ENCODE measurements at places on chromosomes 3 and 15.

DNA sequence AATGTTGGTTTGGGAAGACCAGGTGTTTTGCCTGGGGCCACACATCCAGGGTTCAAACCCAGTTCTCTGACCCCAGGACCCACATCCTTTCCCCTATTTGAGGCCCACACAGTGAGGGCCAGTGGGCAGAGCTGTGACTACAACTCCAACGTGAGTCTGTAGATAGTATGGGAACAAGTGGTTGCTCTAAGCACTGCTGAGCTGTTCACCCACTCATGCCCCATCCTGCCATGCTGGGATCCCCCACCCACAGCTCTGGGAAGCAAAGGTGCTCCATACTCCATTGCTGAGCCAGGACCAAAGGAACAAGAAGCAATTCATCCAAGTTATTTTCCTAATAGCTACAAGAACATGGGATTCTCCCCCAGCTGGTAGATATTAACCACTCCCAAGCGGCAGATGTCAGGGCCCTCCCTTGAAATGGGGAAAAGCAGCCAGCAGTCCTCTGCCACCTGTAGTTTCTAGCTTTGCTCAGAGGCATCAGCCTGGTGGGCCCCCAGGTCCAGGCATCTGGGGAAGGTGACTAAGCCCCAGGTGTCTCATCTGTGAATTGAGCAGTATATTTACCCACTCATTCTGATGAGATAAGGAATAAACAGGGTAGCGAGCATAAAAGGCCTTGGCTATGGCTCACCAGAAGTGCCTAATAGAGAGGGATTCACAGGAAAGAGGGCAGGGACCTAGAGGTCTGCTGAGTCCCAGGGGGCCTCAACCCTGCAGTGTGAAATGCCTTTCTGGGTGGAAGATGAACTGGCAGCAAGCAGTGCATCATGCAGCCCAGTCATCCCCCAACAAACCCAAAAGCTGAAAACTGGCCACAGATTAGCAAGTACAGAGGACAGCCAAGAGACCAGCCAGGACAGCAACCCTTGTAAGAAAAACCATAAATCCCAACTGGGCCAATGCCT is 33.4 kb downstream of the POC1A start:
- DNase-seq: no peak

- no peak for DNase-seq
Measured at GRCh38 chr3:193948459-193948858, 187.5 kb upstream of the HES1 start.

DNA sequence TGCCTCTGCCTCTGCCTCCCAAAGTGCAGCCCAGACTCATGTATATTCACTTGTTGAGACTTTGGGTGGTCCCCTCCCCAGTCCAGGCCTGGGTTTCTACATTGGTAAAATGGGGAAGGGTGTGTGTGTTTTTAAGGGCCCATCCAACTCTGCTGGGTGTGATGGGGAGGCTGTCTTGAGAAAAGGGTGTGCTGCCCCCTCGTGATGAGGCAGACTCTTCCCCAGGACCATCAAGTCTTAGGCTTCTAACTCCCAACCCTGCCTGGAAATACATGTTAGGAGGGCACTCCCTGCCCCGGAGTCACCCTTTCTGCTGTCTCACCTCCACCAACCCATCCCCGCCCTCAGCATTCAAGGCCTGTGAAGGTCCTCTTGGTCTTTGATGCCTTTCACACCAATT is 4.4 kb upstream of the PTPN23 start:
- DNase-seq: no peak

- no peak for DNase-seq
Measured at GRCh38 chr3:148435534-148435933, 262.2 kb upstream of the AGTR1 start.

- no peak for DNase-seq
Measured at GRCh38 chr3:126557761-126558160, 971 bp downstream of the C3orf22 start.

GRCh38 chr3:102182162-102182561 is 252.7 kb upstream of the ZPLD1 start:
- DNase-seq: no peak

- DNase-seq: peak; percentile 74
Measured at GRCh38 chr3:44886561-44886960, 12.2 kb downstream of the TGM4 start.

DNA sequence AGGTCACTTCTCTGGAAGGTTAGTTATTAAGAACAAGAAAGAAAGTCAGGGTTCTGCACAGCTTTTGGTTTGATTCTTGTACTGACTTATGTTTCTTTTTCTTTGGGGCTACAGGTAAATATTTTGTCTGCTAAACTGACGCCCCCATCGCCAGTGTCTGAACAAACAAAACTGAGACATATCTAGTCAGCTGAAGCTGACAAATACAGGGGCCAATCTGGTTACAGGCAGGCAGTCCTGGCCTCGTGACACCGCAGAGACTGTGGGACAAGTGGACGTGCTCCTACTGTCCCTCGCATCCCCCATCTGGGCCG is 4.6 kb upstream of the RPL14 start:
- DNase-seq: no peak

GRCh38 chr3:191768421-191768820 is 307.5 kb downstream of the PYDC2 start:
- no peak for DNase-seq

GRCh38 chr3:103511891-103512290 is 1077.1 kb downstream of the ZPLD1 start:
- no peak for DNase-seq

DNA sequence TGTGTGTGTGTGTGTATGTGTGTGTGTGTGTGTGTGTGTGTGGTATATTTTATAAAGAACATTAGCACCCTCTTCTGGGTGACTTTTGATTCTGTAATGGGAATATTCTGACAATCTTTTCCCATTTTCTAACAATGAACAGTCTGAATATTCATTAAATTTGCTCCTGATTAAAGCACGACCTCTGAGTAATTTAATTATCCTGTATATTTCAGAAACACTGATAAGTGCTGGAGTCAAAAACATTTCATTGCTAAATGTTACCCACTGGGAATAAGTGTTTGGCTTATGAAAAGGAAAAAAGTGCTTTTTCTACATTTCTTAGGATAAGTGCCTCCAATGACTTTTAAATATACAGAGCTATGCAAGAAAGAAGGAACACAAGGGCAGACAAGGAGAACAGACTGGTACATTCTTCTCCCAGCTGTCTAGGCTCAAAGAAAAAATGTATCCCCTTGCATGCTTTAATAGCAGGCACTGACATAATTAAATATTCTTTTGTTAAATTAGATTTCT is 32.3 kb upstream of the SYNPR start:
- no peak for DNase-seq

- no peak for DNase-seq
Measured at GRCh38 chr15:77417602-77418001, 2.3 kb downstream of the PEAK1 start.

- DNase-seq: no peak
Measured at GRCh38 chr3:179503640-179504039, 52.4 kb upstream of the GNB4 start.

GRCh38 chr3:45253316-45253715 is 27.2 kb upstream of the TMEM158 start:
- DNase-seq: no peak

- peak; percentile 45 for DNase-seq
Measured at GRCh38 chr15:85753791-85754452, 40.8 kb downstream of the KLHL25 start.

DNA sequence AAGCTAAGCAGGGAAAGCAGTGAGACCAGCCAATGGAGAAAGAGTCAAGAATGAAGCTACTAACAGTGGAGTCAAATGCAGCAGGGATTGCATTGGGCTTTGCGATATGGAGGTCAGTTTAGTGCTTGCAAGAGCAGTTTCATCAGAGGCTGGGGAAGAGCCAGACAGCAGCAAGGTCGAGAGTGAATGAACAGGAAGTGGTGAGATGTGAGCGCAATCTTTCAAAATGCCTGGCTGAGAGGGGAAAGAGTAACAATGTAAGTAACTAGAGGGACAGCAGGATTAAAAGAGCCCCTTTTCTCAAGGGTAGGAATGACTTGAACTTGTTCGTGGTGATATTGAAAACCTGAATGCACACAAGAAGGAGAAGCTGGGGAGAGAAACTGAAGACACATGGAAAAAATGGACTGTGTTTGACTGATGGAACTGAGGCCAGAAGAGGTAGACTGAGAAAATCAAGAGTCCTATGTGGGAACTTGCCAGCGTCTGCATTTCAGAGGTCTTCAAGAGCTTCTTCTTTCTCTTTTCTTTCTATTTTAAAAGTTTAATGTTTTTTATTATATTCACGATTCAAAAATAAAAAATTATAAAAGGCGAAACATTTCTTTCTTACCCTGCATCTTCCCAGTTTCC is 30.6 kb upstream of the GPR160 start:
- no peak for DNase-seq

DNA sequence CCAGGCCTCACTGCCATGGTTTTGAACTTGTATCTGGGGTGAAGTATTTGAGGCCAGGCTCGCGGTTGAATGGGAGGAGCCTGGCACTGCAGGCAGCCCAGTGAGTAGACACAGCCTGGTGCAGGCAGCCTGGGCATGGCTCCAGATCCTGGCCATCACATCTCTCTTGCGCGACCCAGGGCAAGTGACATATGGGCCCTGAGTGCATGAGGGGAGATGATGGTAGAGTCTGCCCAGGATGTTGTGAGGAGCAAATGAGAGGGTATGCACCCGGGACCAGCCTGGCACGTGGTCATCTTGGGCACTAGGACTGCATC is 103.5 kb downstream of the TBC1D2B start:
- DNase-seq: peak; percentile 47

- no peak for DNase-seq
Measured at GRCh38 chr15:48131324-48131723, 10.5 kb downstream of the SLC24A5 start.

DNA sequence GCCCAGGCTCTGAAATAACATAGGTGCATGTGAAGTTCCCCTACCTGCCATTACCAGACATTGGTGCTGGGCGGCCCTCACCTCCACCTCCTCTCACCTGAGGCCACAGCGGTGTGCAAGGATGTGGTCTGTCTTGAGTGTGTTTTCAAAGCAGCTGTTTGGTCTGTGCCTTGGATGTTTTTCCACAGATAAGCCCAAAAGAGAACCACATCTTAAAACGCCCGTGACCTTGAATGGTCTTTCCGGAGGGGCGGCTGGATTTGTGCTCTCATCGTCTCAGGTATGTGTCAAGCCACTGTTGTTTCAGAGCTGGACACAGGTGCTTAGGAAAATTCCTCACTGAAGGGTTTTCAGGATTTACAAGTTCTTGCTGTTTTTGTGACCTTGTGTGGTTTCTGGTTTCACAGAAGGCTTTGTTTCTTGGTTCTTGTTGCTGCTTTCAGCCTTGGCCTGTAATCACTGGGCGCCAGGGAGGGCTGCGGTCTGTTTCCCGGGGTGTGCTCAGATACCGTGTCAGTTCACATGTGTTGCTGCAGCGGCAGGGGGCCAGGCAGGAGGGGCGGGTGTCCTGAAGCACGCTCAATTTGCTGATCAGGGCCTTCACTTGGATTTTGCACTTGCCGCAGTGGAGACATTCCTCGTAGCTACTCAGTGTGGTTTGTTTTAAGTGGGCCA is 128.4 kb downstream of the IGF1R start:
- no peak for DNase-seq

DNA sequence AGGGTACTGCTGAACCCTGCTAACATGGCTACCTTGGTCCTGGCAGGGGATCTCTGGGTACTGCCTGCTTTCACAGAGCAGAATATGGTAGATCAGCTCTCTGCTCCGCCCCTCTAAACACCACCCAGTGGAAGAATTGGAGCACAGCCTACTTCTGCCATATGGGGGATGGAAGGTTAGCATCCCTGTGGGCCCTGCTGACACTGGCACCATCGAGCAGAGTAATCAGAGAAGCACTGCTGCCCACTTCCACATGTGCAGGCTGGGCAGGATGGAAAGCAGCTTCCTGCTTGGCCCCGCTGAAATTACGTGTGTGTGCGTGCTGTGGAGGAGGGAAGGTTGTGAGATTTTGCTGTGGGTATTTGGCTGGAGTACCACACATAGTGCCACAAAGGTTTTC is 24.8 kb downstream of the CCR1 start:
- no peak for DNase-seq

- no peak for DNase-seq
Measured at GRCh38 chr3:142098964-142099363, 50.4 kb downstream of the TFDP2 start.

DNA sequence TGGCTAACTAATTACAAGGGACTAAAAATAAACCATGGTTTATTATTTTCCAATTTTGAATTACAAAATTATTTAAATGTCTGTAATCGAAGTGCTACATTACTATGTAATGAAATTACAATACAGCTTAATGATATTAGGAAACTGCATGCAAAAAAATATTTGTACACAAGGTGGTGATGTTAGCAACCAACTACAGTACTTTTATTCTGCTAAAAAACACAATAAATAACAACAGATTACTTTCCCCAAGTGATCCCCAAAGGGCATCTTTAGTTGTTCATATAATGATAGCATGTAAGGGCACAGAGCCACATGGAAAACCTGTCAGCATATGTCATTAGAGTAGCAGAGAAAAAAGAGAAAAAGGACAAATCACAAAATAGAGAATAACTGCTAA is 147.5 kb upstream of the SOX2 start:
- no peak for DNase-seq

GRCh38 chr15:66498501-66499386 is 1.2 kb upstream of the SNAPC5 start:
- DNase-seq: peak; percentile 15

DNA sequence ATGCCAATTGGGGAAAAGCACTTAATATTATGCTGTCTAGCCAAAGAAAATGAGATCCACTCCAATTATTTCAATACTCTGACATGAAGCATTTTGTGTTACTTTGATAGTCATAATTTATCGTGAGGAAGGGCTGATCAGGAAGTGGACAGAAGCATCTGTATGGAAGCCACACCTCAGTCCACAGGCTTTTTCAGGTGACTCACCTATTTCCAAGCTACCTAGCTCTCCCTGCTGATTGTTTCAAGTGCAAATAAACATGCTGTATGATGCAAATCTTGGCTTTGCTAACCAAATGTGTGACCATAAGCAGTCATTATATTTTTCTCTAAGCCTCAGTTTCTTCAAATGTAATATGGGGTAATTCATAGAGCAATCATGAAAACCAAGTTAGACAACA is 30.8 kb upstream of the CPB1 start:
- no peak for DNase-seq

DNA sequence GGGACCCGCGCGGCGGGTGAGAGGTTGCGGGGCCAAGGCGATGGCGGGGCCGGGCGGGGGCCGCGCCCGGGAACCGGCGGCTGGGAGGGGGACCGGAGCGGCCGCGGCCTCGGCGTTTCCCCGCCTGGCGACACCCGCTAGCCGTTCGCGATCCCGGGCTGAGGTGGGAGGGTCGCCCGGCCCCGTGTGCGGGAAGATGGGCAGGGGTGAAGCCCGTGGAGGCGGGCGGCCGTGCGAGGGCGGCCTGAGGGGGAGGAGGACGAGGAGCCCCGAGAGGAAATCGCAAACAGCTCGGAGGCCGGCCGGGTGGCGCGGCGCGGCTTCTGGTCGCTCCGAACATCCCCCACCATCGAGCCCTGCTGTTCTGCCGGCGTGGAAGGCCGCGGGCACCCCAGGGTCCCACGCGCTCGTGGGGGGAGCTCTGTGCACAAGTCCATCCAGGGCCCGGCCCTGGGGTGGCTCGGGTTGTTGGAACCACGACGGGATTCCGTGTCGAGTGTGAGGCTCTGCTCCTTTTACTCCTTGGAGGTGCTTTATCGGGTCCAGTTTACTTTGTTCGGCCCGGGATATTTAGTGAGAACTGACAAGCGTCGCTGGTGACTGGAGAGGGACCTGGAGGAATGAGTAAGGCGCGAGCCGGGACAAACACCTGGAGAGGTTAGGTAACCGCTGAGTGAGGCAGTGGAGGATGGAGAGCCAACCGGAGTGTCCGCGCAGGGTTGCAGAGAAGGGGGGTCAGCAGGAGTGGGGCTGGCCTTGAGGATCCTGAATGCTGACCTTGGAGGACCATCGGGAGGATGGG is 728 bp downstream of the CRTC3 start:
- peak; percentile 75 for DNase-seq

Measured in RWPE2 (cell line).